ENCODE measurements at places on chromosomes 11 and 22.

GRCh38 chr11:47916361-47916841, 64.0 kb upstream of the PTPRJ start:
- no peak for DNase-seq

DNA sequence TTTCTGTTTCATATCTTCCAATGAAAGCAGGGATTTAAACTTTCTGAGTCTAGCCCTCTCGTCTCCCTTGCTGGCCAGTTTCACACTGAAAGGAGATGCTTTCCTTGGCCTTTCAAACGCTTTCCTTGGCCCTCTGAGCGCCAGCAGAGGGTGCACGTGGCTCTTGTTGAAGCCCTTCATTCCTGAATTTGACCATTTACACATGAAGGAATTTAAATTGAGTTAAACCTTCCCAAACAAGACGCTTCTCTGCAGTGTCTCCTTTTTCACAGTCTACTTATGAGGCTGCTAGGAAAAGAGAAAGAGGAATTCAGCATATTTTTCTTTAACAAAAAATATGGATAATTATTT, 21.6 kb downstream of the NNMT start:
- DNase-seq = no peak

DNA sequence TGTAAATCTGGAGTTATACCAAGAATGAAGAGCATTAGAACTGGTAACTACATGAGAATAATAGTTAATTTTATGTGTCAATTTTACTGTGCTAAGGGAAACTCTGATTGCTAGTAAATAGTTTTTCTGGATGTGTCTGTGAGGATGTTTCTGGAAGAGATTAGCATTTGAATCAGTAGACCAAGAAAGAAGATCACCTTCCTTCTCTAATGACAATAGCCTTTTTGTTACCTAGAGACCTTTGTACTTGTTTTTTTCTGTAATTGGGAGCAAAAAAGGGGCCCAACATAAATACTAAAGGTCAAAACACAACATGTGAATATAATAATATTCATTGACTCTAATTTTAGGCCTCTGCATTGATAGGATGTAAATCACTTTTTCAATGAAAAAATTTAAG, 100.6 kb downstream of the DLG2 start:
- no peak for DNase-seq

DNA sequence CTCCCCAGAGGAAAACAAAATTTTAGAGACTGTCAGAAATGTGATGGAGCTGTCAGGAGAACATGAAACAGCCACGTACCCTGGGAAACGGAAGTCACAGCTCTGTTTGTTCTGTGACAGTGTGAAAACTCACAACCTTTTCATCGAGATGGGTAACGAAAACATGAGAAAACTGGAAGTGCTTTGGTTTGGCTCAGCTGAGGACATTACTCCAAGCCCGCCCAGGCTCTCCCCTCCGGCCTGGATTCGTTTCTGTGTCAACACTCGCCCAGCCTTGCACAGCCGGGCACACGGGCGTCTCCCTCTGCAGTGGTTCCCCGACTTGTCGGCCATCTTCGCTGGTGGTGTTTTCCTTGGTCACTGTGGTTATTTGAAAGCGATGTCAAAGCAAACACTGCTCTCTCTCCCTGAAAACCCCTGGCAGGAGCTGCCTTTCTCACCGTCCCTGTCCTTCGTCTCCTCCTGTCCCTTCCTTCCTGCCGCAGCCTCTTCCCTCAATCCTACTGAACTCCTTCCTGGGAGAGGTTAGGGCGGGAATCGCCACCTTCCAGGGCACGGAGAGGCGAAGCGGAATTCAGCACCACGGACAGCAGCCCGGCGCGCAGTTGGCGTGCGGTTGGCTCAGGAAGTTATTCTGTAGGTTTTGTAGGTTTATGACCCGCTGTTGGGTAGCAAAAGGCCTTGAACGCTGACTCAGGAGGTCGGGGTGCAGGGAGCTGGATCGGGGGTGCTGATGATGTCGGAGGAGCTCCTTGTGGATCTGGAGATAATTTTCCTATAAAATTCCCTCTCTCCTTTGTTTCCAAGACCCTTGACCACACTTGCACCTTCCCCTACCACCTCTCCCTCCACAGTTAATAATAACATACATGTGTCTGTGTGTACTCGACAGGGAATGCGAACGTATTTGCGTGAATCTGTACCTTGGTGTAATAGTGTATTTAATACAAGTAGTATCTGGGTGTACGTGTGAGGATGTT, 13.1 kb upstream of the RPS19BP1 start:
- DNase-seq = peak; percentile 77

DNA sequence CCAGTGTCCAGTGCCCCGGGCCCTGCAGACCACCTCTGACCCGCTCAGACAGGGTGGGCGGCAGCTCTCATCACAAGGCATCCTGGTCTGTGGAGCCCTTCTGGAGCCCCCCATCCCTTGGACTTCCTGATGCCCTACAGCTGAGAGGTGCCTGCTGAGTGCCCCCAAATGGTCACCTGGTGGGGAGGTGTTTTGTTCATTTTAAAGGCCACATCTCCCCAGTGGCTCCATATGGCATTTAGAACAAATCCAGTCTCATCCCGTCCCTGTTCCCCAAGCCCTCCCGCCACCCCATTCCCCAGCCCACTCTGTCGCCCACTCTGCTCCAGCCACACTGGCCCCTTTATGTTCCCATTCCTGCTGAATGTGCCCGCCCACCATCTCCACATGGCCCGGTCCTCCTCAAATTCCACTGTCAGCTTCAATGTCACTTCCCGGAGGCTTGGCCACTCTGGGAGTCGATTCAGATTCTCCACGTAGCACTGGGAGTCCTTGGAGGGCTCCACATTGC, 32.8 kb downstream of the OSBPL5 start:
- DNase-seq = no peak

- no peak for DNase-seq
These were observed 61.8 kb downstream of the SHANK2 start for GRCh38 chr11:71190551-71190950.

Data from stimulated activated CD4-positive, alpha-beta T cell treated with anti-CD3 and anti-CD28 coated beads, Interleukin-15, amount 100 ng/mL, for 24 hours (primary cell).